Activated CD4-positive, alpha-beta T cell treated with anti-CD3 and anti-CD28 coated beads, Interleukin-2, amount 50 U/mL, for 4 hours (primary cell): ENCODE measurements at places on chromosomes 1 and 21.

DNA sequence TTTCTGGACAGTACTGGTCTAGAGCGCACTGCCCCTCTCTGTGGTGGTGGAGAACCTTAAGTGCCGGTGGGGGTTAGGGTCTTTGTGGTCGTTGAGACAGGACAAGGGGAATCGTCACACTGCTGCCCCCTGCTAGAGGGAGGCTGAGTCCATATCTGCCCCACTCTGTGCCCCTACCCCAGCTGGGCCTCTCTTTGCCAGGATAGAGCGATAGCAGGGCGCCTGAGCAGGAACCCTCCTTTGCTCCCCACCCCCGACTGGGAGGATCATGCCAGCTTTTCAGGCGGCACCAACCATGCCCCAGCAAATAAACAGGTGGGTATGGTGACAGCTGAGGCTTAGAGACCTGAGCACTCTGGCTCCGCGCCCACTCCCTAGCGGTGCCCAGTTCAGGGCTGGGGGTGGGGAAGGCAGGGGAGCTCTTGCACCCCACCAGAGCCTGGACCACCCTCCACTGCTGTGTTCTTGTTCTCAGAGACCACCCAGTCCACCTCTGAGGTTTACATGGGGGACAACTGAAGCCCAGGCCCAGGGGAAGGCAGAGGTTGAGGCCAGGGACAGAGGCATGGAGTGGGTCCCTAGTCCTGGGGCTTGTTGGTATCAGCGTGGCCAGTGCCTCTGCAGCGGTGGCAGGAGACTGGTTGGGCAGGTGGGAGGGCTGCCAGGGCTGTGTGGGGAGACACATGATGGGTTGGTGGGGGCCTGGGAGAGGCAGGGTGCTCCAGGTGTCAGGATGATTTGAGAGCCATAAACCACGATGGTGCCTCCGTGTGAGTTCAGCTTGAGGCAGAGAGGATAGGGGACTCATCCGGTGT, 1.6 kb downstream of the PADI2 start:
- no peak for DNase-seq

DNA sequence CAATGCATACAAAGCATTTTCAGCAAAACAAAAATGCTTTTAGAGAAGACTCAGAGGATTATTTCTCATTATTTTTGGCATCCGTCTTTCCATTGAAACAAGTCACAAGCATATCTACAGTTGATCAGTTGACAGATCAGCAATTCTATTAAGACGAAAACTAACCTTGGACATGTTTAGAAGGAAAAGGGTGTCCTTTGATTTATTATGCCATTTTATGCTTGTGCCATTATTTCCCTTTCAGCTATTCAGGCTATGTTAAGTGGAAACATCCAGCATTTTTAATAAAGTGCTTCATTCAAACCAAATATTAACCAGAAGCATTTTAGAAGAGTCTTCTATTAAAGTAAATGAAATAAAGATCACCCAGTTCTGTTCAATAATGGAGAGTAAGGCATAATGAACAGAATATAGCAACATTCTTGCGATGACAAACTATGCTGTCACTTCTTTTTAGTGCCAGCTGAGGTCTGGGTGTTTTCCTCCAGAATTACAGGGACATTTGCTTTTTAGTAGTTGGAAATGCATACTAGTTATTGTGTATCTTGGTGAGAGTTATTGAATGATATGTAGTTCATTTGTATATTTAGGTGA, 481.4 kb downstream of the PLA2G4A start:
- no peak for DNase-seq

GRCh38 chr1:10776190-10776905, 20.1 kb downstream of the CASZ1 start:
- DNase-seq = no peak

- no peak for DNase-seq
These were observed 3.4 kb downstream of the MYOM3 start for GRCh38 chr1:24108334-24109165.

- no peak for DNase-seq
These were observed 148.3 kb downstream of the PCBP3 start for GRCh38 chr21:45791562-45792418.

- DNase-seq = no peak
These were observed 76.3 kb downstream of the UCK2 start for GRCh38 chr1:165903672-165904071.

DNA sequence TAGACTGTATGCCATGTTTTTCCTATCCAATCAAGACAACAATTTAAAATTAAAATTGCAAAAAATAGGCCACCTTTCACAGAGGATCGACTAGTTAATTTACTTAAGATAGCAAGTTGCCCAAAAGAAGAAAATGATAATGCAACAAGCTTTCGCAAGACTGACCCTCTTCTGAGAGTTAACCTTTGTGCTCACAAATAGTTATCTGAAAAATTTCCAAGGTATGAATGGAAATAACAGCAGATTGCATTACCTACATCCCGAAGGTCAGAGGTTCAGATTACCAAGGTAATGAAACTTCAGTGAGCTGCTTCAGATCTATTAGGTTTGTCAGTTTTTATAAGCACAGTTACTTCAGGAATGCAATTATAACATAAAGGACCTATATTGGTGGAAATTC, 298.0 kb downstream of the KCTD3 start:
- DNase-seq = no peak

- no peak for DNase-seq
These were observed 122.8 kb downstream of the SDCCAG8 start for GRCh38 chr1:243378669-243379068.

DNA sequence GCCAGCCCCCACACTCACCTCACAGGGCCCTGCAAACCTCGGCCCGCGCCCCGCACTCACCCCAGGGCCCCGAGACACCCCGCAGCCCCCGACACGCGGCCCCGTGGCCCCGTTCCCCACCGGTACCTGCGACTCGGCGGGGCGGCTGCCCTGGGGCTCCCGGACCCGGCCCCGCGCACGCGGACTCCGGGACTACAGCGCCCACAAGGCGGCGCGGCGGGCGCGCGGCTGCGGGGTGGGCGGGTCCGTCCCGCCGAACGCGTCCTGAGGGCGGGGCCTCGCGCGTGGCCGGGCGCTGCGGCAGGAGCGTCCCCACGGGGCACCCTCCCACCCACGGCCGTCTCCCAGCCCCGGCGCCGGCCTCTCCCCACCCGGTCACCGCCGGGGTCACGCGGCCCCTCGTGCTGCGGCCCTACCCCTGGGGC, at the start of gene SLC19A1:
Gene SLC19A1 (minus strand): TSS at position 199 of the 425 bp plus-strand sequence. CDS start 4,481 bp downstream, outside the sequence.
- DNase-seq = peak; percentile 67

GRCh38 chr1:93549811-93550210, 101.9 kb downstream of the FNBP1L start:
- no peak for DNase-seq

- DNase-seq = no peak
These were observed 38.2 kb downstream of the POU2F1 start for GRCh38 chr1:167258858-167259257.

DNA sequence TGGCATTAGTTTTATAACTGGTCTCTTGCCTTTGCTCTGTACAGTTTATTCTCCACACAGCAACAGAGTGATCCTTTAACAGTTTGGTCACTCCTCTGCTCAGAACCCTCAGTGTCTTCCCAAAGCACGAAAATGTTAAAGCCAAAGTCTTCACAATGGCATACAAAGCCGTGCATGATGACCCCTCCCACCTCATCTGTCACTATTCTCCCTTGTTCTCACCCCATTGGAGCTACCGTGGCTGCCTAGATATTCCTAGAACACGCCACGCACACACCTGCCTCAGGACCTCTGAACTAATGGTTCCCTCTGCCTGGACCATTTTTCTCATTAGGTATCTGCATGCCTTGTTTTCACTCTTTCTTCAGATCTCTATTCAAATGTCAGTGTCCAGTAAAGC, 8.6 kb upstream of the SEMA4A start:
- DNase-seq = no peak

DNA sequence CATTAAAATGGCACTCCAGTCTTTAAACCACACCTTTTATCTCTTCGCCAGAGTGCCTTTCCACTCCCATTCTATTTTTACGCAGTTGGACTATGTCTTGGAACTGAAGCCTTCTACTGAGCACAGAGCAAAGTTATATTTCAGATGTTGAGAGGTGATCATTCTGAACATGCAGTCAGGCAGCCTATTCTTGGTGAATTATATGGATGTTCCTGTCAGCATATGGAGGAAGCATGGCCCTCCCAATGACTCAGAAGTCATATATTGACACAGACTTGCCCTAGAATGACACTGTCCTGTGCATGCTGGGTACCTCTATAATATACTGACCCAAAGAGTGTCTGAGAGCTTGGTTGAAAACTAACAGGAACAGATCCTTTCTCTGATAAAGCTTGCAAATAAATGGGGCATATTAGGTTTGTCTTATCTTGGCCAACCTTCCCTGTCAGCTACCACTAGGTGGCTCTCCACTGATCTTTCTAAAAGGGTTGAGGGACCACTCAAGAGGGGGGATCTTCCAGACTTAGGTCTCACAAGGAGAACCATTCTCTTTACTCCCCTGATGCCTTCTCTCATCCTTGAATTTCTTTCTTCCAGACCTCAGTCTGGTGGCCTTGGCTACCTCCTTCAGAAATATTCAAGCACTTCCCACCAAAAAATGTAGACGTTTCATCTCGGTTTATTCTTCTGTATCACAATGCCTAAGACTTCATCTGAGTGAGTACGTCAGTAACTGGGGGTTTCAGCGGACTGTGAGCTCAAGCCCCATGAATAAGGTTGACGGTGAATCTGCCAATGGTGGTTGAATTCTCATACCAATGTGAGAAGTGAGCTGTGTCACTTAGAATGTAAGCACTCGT, 11.8 kb upstream of the ALG14 start:
- peak; percentile 2 for DNase-seq

GRCh38 chr1:215730600-215730999, 163.5 kb downstream of the KCTD3 start:
- no peak for DNase-seq

- DNase-seq = no peak
These were observed 77.7 kb downstream of the PCNX2 start for GRCh38 chr1:233217832-233218231.

GRCh38 chr1:54156201-54156600, 3.4 kb upstream of the CDCP2 start:
- DNase-seq = no peak

GRCh38 chr1:8813016-8813763, 4.2 kb downstream of the RERE start:
- no peak for DNase-seq

DNA sequence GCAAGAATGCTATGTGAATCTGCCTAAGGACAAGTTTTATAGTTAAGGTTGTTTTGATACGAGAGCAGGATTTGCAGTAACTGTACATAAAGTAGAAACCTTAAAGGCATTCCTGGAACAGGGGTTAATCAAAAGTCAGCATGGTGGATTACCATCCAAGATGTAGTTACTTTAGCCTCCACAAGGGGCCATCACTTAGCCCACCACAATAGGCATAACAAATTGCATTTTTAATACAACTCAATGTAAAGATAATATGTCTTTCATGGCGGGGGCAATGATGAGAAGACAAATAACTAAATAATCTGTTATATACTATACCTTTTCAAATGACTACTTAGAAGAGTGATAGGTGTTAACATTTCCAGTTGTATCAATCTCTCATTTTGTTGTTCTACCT, 611.2 kb upstream of the ADGRL4 start:
- no peak for DNase-seq

DNA sequence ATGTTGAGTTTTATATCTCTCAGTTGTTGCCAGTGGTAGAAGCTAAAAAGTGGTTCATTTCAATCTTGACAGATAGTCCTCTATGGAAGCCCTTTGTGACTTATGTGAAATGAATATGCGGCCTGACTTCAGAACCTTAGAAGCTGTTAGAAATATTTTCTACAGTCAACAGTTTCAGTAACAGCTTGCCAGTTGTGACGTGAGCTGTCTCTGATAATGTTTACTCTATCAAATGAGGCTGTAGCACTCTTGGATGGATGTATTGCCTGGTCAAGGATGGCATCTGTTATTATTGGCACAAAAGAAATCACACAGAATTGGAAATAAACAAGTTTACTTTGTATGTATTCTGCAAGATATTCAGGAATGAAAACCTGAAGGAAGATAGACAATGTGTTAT, 31.9 kb downstream of the SNX7 start:
- no peak for DNase-seq

DNA sequence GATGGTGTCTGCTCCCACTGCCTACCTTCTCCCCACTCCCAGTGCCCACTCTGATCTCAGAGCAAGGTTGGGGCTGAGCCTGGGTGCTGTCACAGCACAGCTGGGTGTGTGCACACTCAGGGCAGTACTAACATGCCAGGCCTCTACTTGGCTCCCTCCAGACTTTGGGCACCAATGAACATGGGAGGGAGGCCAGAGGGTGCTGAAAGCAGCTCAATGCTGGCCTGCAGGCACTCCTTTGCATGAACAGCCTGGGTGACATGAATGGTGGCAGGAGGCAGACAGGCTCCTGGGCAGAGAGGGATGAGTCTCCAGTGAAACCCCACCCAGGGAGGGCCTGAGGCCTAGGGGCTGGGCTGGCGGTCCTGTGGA, 25.8 kb upstream of the DENND1B start:
- DNase-seq = no peak

DNA sequence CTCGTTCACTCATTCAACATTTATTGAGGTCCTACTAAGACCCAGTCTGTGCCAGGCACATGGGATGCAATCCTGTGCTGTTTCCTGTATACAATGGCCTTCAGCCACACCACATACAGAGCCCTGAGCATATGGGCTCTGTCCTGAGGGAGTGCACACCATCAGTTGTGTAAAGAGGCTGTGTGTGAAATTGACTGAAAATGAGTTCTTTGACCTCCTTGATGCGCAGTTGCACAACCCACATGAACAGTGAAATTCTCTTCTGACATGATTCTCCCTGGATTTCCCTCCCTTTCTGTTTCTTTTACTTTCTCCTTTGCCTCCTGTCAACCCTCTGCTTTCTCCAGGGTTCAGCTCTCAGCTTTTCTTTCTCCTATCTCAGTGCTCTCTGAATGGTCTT, 6.3 kb upstream of the SYT6 start:
- DNase-seq = no peak

DNA sequence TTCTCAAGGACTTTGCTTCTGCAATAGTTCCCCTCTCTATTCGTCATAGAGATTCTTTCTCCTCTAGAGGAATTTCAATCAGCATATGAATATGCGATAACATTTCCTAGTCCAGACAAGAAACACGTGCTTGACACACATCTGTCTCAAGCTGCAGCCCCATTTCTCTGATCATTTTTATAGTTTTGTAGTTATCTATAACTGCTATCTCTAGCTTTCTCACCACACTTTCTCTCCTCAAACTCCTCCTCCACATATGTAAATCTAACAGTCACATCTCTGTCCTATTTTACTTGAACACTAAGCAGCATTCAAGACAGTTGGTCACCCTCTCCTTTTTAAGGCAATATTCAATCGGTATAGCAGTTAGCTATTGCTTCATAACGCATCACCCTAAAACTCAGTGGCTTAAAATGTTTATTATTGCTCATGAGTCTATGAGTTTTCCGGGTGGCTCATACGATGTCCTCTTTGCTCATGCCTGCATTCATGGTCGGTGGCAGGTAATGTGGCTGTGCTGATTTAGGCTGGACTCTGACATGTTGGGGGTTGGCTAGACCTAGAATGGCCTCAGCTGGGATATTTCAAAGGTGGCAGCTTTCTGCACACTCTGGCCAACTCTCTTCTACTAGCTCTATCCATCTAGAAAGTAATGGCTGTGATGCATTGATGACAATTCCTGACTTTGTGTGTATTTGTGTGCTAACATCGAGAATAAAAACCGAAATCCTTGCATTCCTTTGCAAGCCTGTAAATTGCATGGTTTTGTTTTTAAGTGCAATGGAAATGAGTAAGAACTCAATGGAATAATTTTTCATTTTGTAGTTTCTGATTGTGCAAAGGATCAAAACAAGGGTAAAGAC, 20.6 kb downstream of the ATP6V1G3 start:
- no peak for DNase-seq

GRCh38 chr1:49435291-49435690, 588.5 kb downstream of the AGBL4 start:
- no peak for DNase-seq

GRCh38 chr1:203839081-203839480, 22.3 kb upstream of the SNRPE start:
- DNase-seq = no peak
